ENCODE measurements at places on chromosomes 7 and 10.

DNA sequence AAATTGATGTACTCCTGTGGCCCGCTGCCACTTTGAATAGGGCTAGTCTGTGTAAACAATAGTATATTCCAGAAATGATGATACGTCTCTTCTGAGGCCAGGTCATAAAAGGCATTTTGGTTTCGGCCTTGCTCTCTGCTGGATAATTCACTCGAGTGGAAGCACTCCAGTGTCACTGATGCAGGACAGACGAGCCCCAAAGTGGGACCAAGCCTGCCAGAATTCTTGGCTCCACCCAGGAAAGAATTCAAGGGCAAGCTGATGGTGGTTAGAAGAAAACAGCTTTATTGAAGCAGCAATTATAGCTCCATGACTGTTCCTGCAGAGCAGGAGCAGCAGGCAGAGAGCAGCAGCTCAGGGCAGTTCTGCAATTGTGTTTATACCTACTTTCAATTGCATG, 717.6 kb downstream of the GRM8 start:
- DNase-seq, result no peak

DNA sequence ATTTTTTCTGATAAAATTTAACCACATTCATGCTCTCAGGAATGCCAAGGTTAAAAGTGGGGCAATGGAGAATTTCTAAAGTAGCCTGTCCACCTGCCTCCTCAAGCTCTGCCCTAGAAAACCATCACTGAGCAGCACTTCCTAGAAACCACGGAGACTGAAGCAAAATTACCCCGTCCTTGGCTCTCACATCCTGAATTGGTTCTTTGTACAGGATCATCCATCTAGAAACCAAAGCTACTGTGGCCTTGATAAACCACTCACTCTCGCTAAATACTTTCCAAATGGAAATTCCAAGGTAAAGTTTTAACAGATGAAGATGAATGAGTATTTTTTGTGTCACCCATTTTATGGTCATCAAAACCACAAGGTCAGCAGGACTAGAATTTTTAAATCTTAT, 96.6 kb downstream of the AVL9 start:
- no peak for DNase-seq

DNA sequence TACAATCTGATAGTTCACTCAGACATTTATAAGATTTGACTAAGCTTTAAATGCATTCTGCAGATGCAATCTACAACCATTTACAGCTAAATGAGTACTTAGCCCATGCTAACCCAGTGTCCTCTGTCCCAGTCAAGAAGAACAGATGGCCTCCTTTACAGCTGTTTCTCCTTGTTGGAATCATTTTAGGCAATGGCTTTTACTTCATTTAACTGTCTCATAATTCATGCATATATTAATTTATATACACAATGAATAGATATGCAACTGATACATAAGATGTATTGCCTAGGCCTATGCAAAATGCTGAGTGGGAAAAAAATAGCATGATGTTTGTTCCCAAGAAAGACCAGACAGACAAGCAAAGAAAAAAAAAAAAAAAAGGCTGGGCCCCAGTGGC, 82.2 kb downstream of the TSPAN12 start:
- no peak for DNase-seq

DNA sequence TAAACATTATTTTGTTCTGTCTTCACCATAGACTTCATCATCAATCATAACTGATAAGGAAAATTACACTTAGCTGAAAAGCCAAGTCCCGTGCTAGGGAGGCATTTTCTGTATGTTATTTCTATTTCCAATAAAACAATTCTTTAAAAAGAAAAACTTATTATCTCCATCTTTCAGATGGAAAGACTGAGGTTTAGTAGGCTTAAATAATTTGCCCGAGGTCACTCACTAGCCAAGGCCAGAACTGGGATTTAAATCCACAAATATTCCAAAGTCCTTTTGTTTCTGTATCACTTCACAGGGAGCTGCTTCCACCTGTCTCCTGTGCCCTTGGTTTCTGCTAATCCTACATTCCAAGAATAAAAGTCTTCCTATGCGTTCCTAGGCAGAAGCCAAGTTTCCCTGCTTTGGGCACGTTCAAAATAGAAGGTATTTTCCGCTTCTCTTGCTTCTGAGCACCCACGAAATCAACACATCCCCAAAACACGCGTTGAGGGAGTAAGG, 732 bp downstream of the CPVL start:
- no peak for DNase-seq

- DNase-seq, result no peak
Observed at GRCh38 chr10:31353574-31353973, 34.6 kb downstream of the ZEB1 start.

GRCh38 chr7:101956130-101956529, 138.7 kb downstream of the CUX1 start:
- no peak for DNase-seq

DNA sequence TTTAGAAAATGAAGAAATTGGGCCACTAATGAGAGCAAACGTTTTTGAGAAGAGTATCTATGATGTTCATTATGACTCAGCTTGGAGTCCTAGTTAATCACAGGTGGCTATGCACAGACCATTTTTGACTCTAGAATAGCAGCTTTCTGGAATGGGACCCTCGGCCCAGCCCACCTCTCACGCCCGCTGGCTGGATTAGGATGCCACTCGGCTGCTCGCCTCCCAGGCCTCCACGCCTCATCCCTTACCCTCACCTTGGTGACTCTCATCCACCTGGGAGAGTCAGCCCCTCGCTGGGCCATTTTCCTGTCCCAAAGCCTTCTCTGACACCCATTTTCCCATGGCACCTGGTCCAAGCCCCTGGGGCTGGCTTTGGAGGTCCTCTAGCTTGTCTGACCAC, 173.6 kb downstream of the ADAM12 start:
- DNase-seq, result no peak

GRCh38 chr10:59976909-59977308, 70.6 kb upstream of the CCDC6 start:
- DNase-seq, result no peak

DNA sequence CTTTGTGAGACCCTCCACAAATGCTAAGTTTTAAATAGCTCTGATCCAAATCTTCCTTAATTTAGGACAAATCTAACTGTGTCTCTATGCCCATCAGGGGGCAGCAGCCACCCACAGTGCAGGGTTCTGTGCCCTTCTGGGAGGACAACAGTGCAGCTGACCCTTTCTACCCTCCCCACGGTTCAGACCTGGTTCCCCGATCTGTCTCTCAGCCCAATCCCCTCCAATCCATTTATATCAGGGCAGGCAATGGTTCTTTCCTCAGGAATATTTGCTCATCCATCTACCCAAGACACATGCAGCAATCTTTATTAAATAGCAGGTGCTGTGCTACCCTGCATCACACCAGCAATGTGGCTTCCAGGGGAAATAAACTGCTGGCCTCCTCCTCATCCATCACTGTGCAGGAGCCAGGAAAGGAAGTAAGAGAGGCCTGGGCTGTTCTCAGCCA, 4.0 kb upstream of the RBM28 start:
- no peak for DNase-seq

GRCh38 chr10:69073026-69073425, 14.9 kb upstream of the SRGN start:
- DNase-seq, result no peak

DNA sequence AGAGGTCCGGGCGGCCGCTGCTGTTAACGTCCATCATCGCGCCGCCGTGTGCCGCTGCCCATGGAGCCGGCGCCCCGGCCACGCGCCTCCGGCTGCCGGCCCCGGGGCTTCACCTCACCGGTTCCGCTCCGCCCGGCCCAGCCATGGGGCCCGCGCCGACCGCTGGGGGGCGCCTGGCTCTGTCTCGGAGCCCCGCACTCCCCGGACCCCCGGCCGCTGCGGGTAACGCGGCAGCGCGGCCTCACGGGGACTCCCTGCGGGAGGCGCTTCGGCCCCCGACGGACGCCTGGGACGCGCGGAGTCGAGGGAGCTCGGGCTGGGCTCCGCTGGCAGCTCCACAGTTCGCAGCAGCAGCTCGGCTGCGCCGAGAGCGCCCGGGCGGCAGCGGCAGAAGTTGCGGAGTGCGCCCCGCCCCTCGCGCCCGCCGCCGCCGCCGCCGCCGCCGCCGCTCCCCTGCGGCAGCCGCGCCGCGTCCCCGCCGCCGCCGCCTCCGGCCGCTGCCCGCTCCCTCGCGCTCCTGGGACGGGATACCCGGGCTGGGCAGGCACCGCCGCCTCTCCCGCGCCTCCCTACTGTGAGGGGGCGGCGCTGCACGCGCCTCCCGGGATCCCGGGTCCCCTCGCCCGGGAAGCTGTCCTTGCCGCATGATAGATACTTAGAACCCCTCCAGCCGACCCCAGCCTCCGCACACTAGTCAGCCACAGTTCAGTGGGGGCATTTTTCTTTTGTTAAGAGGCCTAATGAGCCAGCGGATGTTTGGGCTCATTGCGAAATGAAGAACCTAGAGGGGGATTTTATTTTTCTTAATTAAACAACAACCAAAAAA, at the start of gene HTR7:
Gene HTR7, minus strand, starts transcription at position 405 of the 826 bp plus-strand sequence. Its CDS starts 368 bp downstream, at position 37.
- peak; percentile 57 for DNase-seq

DNA sequence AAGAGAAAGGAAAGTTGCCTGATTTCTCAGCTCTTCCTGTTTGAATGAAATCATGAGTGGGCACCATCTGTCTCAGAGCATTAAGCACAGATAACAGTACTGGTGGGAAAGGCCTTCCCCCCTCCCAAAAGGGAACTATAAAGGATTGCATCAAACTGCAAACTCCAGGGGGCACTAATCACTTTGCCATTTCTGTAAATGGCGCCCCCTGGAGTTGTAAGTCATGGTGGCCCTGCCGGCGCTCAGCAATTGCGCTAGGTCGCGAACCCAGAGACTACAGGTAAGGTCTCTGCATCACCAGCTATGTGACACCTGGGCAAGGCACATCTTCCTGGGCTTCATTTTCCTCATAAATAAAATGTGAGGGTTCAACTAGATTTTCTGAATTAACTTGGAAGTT, 11.1 kb downstream of the LRRC4 start:
- DNase-seq, result no peak

- no peak for DNase-seq
Observed at GRCh38 chr7:148921806-148922205, 37.7 kb upstream of the EZH2 start.

GRCh38 chr7:82050792-82051191, 280.9 kb upstream of the HGF start:
- no peak for DNase-seq

DNA sequence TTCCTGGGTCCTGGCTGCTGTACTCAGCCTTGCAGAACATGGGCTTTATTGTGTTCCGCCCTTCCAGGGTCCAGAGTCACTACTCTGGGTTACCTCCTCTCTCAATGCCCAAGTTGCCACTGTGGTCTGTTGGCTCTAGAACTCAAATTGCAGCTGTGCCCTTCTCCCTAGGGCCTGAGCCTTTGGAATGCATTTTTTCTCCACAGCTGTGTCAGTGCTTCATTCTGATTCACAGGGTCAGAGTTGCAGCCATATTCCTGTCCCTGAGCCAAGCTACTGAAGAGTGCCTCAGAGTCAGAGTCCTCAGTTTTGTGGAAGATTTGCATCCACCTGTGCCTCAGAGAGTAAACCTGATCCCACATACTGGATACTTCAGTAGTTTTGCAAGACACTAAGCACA, 167.5 kb downstream of the ITGB1 start:
- DNase-seq, result no peak

DNA sequence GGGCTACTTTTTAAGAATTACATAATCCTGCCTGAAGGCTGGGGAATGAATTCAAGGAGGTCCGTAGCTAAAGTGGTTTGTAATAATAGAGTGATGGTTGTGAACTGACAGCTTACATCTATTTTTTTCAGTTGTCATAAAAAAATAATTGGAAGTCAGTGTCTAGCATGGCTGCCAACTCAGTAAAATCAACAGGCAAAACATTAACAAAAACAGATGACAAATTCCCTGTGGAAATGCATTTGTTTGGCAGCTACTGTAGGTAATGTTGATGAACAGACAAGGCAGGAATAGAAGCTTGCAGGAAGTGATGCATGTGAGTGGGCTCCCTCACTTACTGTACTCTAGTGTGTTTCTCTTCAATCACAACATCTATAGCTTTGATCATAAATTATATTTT, 766.0 kb upstream of the POT1 start:
- no peak for DNase-seq

DNA sequence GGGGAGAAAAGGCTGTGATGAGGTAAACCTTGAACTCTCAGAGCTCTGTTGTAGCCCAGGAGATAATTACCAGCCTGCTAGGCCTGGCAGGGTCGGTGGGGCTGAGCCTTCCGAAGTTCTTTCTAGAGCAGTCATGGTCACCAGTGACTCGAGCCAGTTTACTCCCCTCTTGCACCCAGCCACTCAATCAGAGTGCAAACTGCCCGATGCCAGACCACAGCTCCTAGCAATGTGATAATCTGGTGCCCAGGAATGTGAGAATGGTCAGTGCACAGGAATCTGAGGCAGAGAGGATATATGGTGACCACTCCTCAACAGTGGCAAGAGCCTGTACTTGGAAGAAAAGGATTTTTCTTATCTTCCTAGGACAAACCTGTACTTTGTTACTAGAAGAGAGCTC, 46.4 kb upstream of the KMT2E start:
- DNase-seq, result no peak

- no peak for DNase-seq
Observed at GRCh38 chr7:132568962-132569361, 7.3 kb downstream of the PLXNA4 start.

- DNase-seq, result no peak
Observed at GRCh38 chr10:97365761-97366351, 31.3 kb upstream of the FRAT2 start.

DNA sequence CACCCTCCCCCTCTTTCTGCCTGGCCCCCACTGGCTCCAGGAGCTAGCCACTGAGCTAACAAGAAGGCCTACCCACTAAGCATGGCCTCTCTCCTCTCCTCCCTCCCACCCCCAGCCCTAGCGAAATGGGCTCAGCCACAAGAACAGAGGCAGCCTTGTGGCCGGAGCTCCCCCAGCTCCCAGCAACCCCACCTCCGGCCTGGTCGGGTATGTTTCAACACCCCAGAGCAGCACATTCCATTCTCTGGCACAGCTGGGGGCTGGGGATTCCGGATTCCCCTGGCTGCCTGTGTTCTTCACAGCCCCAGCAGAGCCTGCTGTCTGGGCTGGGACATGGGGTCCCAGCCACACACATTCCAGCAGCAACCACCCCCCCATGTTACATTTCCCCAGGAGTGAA, 9.0 kb downstream of the SFRP5 start:
- DNase-seq, result no peak

DNA sequence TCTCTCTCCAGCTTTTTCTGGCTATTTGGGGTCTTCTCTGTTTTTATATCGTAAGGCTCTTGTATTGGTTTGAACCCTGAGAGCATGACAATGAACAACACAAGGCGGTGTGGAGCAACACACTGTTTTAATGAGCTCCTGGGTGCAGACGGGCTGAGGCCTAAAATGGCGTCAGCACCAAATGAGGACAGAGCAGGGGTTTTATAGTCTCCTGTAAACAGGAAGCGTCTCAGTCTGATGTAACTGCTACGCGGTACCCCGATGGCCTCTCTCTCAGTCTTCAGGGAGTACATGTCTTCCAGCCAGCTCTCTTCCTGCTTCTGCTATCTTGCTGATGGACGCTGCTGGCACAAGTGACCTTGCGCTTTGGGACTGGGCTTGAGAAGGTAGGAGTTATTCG, 95.9 kb upstream of the CCDC71L start:
- DNase-seq, result no peak

GRCh38 chr10:71513936-71514335, 117.2 kb downstream of the CDH23 start:
- DNase-seq, result no peak

All from T-helper 9 cell (primary cell).